ENCODE measurements at places on chromosomes 2 and 18. TPM values are rescaled to one million over a fixed set of nuclear protein-coding genes. Genes with fewer than 3 reads are reported as not detected.

The PTPN18 gene
- 27.0 TPM for total RNA-seq

The UPP2 gene
- 0.27 TPM for total RNA-seq

The KIF1A gene
- 217 TPM for total RNA-seq

The CFAP65 gene
- 1.00 TPM for total RNA-seq

The IL36G gene
- not detected for total RNA-seq

The GRP gene
- total RNA-seq = not detected

The REG3A gene
- 0.45 TPM for total RNA-seq

The EVA1A gene
- 0.36 TPM for total RNA-seq
